ENCODE measurements at places on chromosomes 6 and 20. TPM values are rescaled to one million over a fixed set of nuclear protein-coding genes. Genes with fewer than 3 reads are reported as not detected.

The EEF1A2 gene
- 11.8 TPM for total RNA-seq

DNA sequence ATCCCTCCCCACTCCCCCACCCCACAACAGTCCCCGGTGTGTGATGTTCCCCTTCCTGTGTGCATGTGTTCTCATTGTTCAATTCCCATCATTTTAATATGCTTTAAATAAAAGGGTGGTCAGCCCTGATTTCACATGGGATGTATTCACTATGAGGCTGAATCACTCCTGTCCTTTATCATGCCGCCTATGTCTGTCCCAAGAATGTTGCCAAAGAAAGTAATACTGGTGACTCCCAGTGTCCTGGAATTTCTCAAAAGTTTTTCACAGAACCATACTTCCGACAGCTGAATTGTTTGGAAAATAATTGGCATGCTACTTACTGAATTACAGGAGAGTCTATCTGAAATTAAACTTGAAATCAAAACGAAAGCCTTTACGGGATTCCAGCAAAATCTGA lies 217.7 kb downstream of the HAO1 start:
- no peak overlapping the region for H3K27ac ChIP-seq
- DNase-seq, result no peak
- H3K27me3 ChIP-seq, result no peaks in the 10 kb centered on the region
- no peaks in the 10 kb centered on the region for H3K36me3 ChIP-seq

The NAPB gene
- 22.2 TPM for total RNA-seq

The ZNF311 gene
- 0.91 TPM for total RNA-seq

DNA sequence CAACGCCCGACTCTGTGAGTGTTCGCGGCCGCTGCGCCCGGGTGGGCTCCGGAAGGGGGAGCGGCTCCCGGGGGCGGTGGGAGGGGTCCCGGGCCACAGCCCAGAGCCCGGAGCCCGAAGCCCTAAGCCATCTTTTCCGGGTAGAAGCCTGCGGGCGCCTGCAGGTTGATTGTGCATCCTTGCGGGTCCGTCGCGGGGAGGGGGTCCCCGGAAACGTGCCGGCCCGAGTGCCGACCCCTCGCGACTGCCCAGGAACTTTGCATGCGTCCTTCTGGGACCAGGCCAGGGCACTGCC lies 413 bp downstream of the PTPRA start:
- H3K27ac ChIP-seq, result peak overlapping the region; percentile 90
- H3K27me3 ChIP-seq, result peaks cover 37% of the 10 kb centered on the region
- peaks cover 18% of the 10 kb centered on the region for H3K4me1 ChIP-seq
- peak; percentile 58 for DNase-seq
- H3K4me3 ChIP-seq, result peak overlapping the region; percentile 94
- H3K36me3 ChIP-seq, result peaks cover 3% of the 10 kb centered on the region

The TAGAP gene
- not detected for total RNA-seq

The PAK5 gene
- total RNA-seq, result 12.2 TPM

GRCh38 chr6:111487661-111488060 lies 4.6 kb upstream of the REV3L start:
- peaks cover 13% of the 10 kb centered on the region for H3K4me1 ChIP-seq
- no peak for DNase-seq
- no peaks in the 10 kb centered on the region for H3K27me3 ChIP-seq
- H3K4me3 ChIP-seq, result no peak overlapping the region

DNA sequence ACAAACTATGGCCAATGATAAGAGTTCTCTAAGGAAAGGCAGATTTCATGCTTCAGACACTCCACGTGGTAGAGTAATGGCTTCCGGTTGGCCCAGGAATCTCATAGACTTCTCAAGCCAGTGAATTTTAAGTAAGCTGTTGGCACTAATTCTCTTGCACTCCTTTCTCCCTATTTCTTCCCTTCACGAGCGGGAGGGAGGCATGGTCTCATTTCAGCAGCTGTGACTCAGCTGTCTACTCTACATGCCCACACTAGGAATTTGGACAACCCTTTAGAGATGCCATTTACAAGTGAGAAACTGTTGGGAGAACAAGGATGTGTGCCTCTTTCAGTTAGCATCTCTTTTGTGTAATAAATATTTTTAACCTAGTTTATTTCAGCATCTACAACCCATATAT lies 107.7 kb downstream of the PTPRK start:
- no peaks in the 10 kb centered on the region for H3K27me3 ChIP-seq
- no peak for DNase-seq
- peaks cover 5% of the 10 kb centered on the region for H3K36me3 ChIP-seq
- H3K27ac ChIP-seq, result no peak overlapping the region

The BCLAF1 gene
- 265 TPM for total RNA-seq

The SPDEF gene
- 0.65 TPM for total RNA-seq
